NCI-H1105 (cell line): ENCODE measurements at places on chromosomes 12 and 14.

- no peak for DNase-seq
These were observed 19.5 kb downstream of the TAMALIN start for GRCh38 chr12:52026263-52026662.

- no peak for DNase-seq
These were observed 7.6 kb downstream of the ADCY4 start for GRCh38 chr14:24327303-24327702.

- DNase-seq, result no peak
These were observed 4.0 kb upstream of the CCDC184 start for GRCh38 chr12:48179466-48179865.

DNA sequence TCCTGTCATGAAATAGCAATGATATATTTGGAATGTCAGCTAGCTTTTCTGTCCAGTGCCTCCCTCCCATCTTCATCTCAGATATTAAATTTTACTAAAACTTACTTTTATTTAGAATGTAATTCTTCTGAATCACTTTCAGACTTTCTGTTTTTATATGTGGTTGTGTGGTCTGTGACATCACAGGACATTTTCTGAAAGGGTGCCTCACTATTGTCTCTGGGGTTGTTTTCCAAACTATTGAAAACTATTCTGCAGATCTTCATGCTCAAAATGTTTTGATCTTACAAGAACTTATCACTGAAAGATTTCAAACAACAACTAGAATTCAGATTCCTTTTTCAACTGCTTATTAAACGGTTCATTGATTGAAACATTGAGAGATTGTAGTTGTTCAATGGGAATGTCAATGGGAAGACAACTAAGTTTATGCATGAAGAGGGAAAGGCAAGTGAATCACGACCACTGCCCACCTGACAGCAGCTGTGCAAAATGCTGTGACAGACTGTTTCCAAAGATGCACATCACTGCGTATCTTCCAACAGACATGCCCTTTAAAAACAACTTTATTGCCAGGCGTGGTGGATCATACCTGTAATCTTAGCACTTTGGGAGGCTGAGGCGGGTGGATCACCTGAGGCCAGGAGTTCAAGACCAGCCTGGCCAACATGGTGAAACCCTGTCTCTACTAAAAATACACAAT is 51.3 kb downstream of the KLRG1 start:
- no peak for DNase-seq

DNA sequence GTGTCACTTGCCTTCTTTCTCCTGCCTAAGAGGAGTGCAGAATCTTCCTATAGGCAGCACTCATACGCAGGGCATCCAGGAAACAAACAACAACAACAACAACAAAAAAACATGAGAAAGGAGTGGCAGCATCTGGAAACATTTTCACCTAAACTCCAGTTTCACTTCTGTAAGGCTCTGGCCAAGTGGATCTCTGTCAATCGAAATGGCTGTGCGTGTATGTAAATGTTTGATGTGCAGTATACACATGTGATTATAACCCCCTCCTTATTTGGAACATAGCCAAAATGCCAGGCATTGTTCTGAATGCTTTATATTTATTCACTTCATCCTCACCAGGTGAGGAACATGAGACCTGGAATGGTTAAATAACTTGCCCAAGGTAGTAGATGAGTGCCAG is 76.8 kb downstream of the COX16 start:
- DNase-seq, result peak; percentile 48

DNA sequence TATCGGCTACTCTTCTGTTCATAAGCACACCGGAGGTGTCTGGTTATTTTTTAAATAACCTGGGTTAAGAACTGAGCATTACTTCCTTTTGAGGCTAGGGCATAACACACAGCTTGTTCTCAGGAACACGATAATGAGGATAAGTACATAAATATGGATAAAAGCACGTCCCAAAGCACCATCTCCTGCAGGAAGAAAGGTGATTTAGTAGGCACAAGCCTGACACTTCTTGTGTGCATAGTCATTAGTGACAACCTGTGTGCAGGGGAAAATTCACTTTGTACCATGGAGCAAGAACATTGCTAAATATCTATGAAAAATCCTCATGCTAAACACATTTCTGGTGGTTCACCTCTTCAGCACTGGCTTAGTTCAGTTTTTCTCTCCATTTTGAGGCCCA is 166.5 kb downstream of the SNAPC1 start:
- no peak for DNase-seq

GRCh38 chr14:75562089-75562488 is 16.3 kb upstream of the FLVCR2 start:
- DNase-seq, result no peak

GRCh38 chr12:91177381-91177780 is 5.2 kb downstream of the DCN start:
- no peak for DNase-seq

GRCh38 chr12:29086325-29087271 is 62.5 kb upstream of the FAR2 start:
- DNase-seq, result no peak
